ENCODE measurements at places on chromosomes 2 and 18.

DNA sequence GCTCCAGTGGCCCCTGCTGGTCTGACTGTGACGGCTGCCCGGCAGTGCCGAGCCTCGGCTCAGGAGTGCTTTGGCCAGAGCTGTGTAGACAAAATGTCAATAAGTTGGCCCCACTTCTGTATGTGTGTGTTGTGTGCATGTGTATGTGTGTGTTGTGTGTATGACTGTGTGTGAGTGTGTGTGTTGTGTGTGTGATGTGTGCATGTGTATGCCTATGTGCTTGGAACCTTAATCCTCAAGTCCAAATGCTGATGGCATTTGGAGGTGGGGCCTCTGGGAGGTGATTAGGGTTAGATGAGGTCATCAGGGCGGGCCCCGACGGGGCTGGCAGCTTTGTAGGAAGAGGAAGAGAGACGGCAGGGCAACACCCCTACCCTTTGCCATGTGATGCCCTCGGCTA lies 269.0 kb downstream of the DCDC2C start:
- no peak for DNase-seq

- no peak for DNase-seq
Measured at GRCh38 chr18:25669741-25670140, 317.8 kb upstream of the ZNF521 start.

DNA sequence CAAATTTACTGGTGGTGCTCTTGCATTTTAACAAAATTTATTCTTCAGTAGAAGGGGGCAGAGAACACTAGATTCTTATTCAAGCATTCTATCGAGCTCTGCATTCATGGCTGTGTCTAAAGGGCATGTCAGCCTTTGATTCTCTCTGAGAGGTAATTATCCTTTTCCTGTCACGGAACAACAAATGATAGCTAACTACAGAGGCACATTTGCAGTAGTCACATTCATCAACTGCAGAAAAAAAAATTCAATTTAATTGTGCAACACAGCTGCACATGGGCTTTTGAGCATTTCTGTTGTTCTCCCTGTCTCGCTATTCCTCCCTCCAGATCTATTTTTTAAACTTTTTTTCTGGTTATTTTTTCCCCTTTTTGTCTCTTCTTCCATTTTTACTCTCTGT lies 13.0 kb upstream of the DLX1 start:
- no peak for DNase-seq

DNA sequence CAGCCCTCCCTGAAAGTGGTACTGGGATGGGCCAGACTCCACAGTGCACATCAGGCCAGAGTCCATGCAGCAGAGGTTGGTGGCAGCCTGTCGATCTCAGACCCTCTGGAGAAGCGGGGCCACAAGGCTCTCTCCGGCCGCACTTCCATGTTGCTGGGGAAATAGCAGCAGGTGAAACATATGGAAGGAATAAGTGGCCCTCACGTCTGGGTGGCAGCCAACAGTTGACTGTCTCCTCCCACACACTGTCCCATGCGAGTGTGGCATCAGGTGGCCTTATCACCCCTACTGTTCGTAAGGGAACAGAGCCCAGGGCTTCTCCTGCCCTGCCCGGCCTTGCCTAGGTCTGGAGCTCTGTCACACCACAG lies 58.1 kb upstream of the FOSL2 start:
- DNase-seq, result no peak

DNA sequence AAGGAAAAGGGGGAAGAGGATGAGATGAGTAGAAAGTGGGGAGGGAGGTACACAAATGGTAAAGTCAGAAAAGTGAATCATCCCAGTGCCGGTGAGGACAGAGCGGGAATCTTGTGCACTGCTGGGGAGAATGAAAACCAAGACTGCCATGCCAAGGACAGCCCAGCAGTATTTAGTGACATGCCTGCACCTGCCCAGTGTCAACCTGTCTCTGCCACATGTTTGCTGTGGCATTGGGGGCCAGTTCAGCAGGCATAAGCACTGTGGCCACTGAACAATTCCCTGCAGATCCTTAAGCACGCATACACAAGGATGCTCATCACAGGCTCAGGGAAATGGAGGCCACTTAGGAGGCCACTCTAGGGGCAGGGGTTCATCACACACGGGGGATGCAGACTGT lies 5.2 kb upstream of the KCNK3 start:
- DNase-seq, result no peak

DNA sequence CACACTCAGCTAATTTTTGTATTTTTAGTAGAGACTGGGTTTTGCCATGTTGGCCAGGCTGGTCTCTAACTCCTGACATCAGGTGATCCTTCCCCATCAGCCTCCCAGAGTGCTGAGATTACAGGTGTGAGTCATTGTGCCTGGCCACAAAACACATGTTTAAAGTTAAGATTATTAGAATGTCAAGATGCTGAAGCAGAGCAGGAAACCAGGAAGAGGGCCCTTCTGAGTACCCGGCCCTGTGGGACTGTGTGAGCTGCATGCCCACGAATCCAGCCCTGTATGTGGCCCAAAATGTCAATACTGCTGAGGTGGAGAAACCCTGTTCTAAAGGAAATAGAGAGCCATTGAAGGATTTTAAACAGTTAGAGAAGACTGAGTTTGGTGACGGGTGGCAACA lies 31.0 kb upstream of the REV1 start:
- DNase-seq, result no peak
